Aortic smooth muscle cell (primary cell): ENCODE measurements at places on chromosomes 5 and 9. TPM values are rescaled to one million over a fixed set of nuclear protein-coding genes. Genes with fewer than 3 reads are reported as not detected.

The ECSCR gene
- total RNA-seq, result 6.8 and 13.7 TPM in 2 replicates

The PCDHAC2 gene
- 0.31 and 0.53 TPM in 2 replicates for total RNA-seq

The PDE8B gene
- 0.06 and 0.13 TPM in 2 replicates for total RNA-seq

The TAS2R1 gene
- not detected in 2 replicates for total RNA-seq

The NTRK2 gene
- total RNA-seq, result 0.26 and 0.62 TPM in 2 replicates

The PAIP2 gene
- 54.9 and 65.0 TPM in 2 replicates for total RNA-seq

The ANKRD31 gene
- 0.06 and 0.13 TPM in 2 replicates for total RNA-seq

The NPM1 gene
- total RNA-seq, result 1,065 and 1,285 TPM in 2 replicates

The GAS1 gene
- 5.5 and 5.7 TPM in 2 replicates for total RNA-seq

The RGS7BP gene
- 1.1 and 1.7 TPM in 2 replicates for total RNA-seq

The SPOUT1 gene
- total RNA-seq, result 9.7 and 12.4 TPM in 2 replicates

The IL4 gene
- total RNA-seq, result not detected in 2 replicates

The PCDHA2 gene
- 0.06 TPM in 1 of 2 replicates, not detected in the other for total RNA-seq
